ENCODE measurements at places on chromosomes 3 and 15.
A peak's percentile ranks its signal among the peaks of the same experiment; 100 is the strongest.

GRCh38 chr3:12265508-12265907 lies 23.4 kb upstream of the PPARG start:
- DNase-seq = no peak

DNA sequence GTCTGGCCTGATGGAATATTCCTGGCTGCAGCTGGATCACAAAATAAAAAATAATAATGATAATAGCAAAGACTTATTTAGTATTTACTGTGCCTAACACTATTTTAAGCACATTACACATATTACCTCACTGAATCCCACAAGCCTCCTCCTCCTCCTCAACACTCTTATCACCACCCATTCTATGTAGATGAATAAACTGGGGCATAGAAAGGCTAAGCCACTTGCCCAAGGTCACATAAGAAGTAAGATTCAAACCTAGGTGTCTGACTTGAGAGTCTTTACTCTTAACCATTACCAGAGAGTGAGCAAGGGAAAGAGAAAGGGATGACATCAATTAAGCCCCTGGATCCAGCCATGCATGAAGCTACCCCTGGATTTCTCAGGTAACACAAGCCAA lies 493.1 kb downstream of the SHQ1 start:
- no peak for DNase-seq

DNA sequence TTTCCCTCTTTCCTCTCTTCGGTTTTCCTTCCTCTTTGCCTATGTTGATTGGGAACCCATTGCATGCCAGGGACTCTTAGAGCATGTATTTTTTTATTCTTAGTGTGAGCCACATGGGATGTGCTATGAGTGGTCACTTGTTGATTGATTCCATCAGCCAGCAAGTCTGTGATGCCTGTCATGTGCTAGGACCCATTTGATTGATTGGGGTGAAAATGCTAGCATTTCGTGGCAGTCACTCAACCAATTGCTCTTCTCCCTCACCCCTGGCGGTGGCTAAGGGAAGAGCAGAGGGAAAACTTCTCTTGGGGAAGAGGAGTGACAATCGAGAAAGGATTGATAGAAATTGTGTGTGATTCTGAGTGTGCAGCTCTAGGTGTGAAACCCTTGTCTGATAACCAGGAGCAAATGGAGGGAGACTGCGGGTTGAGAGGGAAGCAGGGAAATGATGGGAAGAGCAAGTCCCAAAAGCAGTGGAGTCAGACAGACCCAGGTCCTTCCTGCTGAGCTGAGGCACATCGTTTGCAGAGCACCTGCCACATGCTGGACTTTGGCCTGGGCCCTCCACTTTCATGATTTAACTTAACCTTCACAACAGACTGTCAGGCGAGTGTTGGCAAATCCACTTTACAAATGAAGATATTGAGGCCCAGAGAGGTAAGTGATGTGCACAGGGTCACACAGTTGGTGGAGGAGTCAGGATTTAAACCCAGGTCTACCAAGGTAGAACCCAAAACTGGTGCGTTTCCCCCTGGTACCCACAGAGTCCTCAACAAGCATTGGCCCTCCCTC lies 40.0 kb downstream of the SLC6A11 start:
- DNase-seq = no peak

GRCh38 chr3:129239991-129240390 lies 9.4 kb upstream of the COPG1 start:
- no peak for DNase-seq

DNA sequence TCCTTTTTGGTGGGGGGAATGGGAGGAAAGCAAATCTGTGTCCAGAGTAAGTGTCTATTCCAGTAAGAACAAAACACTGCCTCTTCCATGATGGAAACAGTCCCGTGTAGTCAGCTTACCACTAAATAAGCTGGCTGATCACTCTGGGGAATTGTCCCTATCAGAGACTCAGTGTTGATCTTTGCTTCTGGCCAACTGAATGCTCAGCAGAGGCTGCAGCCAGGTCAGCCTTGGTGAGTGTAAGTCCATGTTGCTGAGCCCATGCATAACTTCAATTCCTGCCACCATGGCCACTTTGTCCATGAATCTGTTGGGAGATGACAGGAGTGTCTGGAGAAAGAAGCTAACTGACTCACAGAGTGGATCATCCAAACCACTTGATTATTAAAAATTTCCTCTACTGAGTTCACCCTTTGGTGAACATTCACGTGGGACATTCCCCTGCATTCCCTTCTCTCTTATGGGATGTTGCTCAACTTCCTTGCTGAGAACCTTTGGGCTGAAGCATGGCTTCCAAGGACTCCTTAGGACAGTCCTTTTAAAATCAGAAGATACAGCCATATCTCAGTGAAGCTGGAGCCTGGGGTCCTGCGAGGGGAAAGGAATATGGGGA lies 33.9 kb upstream of the XCR1 start:
- DNase-seq = no peak

- DNase-seq = no peak
Measured at GRCh38 chr15:40549894-40550293, 14.9 kb downstream of the CCDC32 start.

- DNase-seq = no peak
Measured at GRCh38 chr15:43105077-43105736, 631 bp downstream of the UBR1 start.

GRCh38 chr3:150169330-150169940 lies 198.7 kb upstream of the PFN2 start:
- no peak for DNase-seq

DNA sequence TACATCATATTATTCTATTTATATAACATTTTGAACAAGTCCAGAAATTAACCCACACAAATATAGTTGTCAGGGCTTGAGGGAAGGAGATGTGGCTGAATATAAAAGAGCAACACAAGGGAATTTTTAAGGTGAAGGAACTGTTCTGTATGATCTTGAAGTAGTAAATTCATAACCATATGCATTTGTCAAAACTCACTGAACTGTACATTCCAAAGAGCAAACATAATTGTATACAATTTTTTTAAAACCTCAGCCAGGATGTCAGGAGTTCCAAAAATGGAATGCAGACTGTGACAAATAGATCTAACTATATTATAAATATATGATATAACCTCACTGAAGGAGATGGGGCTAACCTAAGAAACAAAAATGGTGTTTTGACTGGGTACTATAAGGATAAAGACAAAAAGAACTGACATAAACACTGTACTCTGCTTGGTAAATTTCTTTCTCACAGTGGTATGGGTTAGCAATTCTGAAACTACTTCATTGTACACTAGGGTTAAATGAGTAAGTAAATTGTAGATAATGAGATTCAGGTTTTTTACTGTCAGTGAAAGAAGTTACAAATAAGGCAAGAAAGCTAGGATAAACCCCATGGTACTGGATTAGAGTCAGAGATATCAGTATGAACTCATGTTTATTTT lies 14.4 kb downstream of the GOLGB1 start:
- no peak for DNase-seq

- DNase-seq = no peak
Measured at GRCh38 chr3:37897763-37898162, 36.1 kb downstream of the CTDSPL start.

GRCh38 chr15:61687124-61687523 lies 373.1 kb downstream of the VPS13C start:
- no peak for DNase-seq

- peak; percentile 32 for DNase-seq
Measured at GRCh38 chr15:99443768-99444446, 121.9 kb upstream of the MEF2A start.

DNA sequence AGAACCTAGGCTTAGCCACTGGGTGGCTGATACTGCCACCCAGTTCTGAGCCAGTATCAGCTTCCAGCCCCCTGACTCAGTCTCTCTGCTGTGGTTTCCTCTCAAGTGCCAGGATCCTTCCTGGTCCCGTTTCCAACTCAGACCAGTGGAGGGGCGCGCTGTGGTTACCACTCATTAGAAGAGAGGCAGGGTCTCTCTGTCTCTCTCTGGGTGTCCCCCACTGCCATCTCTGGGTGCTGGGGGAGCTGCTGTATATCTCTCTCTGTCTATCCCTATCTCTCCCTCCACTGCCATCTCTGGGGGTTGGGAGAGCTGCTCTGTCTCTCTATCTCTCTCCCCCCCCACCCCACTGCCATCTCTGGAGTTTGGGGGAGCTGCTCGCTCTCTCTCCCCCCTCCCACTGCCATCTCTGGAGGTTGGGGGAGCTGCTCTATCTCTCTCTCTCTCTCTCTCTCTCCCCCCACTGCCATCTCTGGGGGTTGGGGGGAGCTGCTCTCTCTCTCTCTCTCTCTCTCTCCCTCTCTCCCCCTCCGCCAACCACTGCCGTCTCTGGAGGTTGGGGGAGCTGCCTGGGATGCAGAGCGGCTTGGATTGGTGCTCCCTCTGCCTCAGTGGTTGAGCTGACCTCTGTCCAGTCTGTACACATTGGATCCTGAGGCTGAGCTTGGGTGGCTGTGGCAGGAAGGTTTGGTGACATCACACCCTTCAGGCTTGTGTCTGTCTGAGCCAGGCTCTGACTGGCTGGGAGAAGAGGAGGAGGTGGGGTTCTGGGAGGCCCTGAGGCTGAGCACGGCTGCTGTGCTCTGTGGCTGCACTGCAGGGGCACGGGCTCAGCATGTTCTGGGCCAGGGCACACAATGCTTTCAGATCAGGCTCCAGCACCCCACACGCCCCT lies 98.9 kb downstream of the APBA2 start:
- peak; percentile 14 for DNase-seq

- no peak for DNase-seq
Measured at GRCh38 chr3:187587076-187587475, 83.1 kb downstream of the SST start.

GRCh38 chr15:30919877-30920550 lies 16.3 kb downstream of the FAN1 start:
- DNase-seq = no peak

GRCh38 chr3:47890828-47891612 lies 88.1 kb downstream of the DHX30 start:
- DNase-seq = no peak

Measured in CD4-positive, alpha-beta T cell treated with Interleukin-12 subunit alpha and Interleukin-12 subunit beta, for 1 hour (primary cell).